ENCODE measurements at places on chromosomes 5 and 9. TPM values are rescaled to one million over a fixed set of nuclear protein-coding genes. Genes with fewer than 3 reads are reported as not detected.

DNA sequence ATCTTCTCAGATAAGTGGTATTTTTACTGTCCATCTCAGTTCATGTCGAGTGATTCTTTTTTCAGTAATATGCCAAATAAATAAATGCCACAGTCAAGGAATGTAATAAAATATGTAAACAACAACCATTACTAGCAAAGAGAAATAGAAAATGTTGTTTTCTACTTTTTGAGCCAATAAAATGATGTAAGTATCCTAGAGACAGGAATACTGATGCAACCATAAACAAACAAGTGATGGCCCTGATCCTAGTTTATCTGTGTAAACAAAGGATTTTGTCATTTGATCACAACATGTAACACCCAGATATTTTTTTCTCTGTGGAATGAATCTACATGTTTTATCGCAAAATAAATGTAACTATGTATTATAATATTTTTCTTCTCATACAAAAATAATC lies 1852.8 kb downstream of the EFNA5 start:
- no peak for DNase-seq

Gene MAMDC4
- total RNA-seq = 2.5 TPM

Gene IRF1
- 2.0 TPM for total RNA-seq

Gene DOCK2
- total RNA-seq = 6.4 TPM
